ENCODE measurements at places on chromosomes 1 and 21.

DNA sequence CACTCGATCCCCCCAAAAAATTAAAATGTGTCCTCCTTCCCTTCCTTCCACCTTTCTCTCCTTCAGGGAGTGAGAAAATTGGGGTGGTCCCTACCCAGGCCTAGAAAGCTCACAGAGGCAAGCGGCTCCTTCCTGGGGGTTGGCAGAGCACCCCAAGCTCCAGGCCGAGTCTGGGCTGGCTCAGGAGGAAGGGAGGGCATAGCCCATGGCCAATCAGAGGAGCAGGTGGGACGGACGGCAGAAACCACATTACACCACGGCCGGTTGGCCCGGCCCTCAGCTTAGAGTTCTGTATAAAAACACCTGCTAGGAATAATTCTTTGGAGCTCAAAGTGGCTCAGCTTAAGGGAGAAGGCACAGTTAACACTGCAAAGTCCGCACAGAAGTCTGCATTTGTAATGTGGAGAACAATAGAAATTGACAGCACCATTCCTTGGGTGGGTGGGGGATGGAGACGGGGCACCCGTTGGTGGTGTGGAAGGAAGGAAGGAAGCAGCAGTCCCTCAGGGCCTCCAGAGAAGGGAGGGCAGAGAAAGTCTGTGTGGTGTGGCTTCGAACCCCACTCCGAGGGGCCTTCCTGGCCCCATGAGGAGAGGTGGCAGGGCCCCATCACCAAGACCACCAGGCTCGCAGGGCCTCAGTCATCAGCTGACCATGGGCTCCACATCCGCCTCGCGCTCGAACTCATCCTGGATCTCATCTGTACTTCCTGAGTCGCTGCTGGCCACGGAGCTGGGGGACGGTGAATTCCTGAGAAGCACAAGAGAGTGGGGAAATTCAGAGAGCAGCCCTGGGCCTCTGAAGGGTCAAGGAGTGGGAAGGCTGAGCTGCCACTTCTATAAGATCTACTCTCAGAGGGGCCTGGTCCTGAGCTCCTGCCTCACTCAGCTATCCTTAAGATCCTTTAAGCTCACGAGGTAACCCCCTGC lies 5.8 kb upstream of the ALDH4A1 start:
- DNase-seq = no peak

DNA sequence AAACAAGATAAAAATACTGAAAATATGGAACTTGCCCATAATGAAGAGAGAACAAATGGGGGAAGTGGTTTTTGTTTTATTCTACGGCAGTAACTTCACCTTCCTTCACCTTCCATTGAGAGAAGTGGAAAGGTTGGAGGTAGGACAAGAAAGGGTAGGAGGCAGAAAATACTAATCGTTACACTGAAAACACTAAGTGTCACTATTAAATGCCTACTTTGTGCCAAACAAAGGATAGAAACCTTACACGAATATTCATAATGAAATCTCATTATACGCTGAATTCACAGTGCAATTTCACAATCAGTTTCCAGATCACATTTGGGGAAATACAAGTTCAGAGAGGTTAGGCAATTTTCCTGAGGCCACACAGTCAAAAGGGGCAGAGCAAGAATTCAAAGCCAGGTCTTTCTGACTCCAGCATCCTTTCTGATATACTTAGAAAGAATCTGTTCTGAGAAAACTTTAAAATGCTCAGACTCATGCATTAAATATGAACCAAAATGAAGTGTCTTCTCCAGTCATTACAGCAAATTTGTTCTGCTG lies 3.0 kb downstream of the TIAM1 start:
- DNase-seq = no peak

DNA sequence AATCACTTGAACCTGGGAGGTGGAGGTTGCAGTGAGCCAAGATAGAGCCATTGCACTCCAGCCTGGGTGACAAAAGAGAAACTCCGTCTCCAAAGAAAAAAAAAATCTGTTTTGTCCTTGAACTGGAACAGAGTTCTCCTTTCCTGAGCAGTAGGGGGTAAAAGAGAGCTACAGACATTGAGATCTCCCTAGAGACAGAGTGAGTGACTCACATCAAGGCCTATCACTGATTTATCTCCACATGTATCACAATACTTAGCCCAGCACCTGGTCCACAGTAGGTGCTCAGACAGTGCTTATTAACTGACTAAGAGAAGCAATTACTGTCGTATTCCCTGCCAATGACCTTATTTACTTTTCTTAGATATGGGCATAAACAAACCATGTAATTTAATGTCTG lies 354.1 kb upstream of the C1orf87 start:
- no peak for DNase-seq

DNA sequence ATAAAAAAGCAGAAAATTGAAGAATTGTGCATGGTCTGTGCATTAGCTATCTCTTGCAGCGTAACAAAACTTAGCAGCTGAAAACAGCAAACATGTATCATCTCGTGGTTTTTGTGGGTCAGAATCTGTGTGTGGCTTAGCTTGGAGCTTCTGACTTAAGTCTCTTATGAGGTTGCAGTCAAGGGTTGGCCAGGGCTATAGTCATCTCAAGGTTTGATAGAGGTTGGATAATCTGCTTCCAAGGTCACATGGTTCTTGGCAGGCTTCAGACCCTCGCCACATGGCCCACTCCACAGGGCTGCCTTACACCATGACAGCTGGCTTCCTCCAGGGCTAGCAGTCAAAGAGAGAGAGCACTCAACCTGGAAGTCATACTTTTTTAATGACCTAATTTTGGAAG lies 35.9 kb downstream of the CNST start:
- DNase-seq = no peak

DNA sequence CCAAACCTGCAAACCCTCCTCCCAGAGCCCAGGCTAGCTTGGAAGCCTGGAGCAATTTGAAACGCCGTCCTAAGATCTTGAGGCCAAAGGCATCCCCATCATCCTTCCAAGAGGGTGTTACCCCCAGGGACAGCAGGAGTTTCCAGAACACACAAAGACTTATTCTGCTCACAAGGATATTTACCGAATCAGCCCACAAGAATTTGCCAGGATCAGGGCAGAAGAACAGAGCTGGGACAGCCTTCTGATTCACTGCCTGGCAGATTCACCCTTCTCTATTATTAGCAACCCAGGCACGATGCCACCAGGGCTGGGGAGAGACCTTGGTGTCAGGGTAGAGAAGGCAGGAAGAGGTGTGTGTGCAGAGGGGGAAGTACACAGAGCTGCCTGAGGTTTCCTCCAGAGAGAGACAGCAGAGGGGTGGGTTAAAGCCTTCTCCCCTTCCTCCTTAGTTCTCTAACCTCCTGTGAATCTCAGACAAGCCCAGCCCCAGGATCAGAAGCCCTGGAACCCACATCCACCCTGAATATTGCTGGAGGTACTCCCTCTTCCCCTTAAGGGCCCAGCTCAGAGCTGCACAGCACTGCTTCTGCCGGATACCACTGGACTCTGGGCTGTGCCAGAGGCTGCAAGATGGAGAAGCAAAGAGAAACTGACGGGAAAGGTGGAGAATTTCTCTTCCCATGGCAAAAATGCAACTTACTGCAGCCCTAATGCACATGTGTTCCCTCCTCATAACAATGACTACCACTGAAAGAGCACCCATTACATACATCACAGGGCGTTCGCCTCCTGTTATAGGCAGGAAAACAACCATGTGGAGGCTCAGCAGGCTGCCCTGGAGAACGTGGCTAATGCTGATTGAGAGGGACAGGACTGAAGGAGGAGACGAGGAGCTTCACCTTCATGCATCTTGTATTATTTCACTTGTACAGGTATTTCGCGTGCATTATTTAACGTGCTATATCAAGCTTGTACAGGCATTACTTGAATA lies 61.8 kb downstream of the ITPKB start:
- DNase-seq = no peak

DNA sequence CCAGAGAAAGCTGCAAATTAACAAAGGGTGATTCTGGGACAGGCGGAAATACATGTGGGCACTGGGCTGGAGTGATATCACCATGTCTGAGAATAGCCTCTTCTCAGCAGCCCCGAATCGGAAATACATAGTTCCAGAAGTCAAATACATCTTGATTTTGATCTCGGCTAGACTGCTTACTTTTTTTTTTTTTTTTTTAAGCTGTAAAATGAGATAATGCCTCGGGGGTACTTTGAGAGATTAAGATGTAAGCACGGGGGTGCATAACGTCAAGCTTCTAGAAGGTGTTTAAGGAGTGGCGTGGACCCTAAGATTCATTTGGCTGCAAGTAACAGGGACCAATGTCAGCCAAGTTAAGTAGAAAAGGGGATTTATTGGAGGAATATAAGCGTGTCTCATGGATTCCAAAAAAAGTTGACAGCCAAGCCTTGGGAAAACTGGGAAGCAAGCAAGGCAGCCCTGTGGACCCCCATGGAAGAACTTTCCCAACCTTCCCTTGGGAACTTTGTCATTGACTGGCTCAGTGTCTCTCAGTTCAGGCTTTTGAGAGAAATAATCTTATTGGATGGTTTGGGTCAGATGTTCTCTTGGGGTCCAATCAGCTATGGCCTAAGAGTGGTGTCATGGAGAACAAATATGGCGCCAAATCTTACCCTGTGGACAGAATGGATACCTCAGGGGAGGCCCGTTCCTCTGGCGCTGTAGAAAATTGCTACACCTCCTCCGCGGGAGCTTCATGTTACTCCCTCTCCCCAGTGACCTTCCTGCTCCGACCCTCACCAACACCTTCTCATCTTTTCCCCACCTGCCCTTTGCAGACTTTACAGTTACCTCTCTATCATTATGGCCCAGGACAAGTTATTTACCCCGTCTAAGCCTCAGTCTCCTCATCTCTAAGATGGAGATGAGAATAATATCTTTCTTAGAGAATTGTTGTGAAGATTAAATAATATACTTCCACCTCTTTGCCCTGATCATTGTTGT lies 186.6 kb downstream of the KAZN start:
- no peak for DNase-seq

DNA sequence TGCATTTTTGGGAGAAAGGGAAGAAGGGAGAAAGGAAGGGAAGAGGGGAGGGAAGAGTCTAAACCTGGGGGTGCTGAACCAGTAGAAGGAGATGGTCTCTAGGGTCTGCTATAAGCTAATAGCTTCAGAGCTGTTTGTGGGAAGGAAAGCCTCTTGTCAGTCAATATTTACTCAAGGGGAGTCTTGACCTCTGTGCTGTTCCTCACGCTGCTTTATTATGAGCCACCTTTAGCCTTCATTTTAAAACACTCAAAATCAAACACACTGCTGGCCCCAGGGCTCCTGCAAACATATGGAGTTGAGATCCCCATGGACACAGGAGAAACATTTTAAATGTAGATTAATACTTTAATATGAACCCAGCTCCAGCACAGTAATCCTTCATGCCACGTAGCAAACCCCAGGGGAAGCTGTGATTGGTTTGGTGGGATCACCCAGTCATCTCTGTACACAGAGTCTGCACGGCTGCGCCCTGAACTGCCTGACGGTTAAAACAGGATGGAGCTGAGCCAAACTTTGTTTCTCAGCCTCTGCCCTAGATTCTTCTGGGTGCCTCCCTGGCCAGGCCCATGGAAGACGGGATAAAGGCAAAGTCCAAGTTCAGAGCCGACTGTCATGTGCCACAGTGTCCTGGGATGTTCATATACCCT lies 40.2 kb upstream of the VWA5B1 start:
- no peak for DNase-seq

DNA sequence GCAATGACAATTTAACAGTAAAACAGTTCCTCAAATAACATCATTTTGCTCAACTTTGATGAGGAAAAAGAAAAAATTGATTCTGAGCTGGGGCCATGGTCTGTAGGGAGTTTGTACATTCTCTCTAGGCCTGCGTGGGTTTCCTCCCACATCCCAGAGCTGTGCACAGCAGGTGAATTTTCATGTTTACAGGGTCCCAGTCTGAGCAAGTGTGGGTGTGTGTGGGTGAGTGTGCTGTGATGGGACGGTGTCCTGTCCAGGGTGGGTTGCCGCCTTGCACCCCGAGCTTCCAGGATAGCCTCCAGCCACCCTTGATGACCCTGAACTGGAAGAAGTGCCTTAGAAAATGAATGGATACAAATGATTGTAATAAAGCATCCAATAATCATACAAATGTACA lies 75.6 kb upstream of the BCL10 start:
- no peak for DNase-seq

DNA sequence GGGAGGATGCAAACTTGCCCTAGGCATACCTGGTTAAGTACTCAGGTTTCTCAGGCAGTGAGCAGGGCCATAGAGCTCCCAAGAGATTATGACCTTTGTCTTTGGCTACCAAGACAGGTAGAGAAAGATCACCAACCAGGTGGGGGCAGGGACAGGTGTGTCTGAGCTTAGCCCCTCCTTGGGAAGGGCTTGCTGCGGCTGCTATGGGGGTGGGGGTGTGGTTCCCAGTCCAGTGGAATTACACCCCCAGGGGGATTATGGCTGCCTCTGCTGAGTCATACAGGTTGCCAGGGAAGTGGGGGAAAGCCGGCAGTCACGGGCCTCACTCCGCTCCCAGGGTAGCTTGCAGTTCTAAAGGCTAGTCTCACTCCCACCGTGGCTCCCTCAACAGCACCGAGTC lies 65.2 kb upstream of the FAM163A start:
- DNase-seq = no peak

DNA sequence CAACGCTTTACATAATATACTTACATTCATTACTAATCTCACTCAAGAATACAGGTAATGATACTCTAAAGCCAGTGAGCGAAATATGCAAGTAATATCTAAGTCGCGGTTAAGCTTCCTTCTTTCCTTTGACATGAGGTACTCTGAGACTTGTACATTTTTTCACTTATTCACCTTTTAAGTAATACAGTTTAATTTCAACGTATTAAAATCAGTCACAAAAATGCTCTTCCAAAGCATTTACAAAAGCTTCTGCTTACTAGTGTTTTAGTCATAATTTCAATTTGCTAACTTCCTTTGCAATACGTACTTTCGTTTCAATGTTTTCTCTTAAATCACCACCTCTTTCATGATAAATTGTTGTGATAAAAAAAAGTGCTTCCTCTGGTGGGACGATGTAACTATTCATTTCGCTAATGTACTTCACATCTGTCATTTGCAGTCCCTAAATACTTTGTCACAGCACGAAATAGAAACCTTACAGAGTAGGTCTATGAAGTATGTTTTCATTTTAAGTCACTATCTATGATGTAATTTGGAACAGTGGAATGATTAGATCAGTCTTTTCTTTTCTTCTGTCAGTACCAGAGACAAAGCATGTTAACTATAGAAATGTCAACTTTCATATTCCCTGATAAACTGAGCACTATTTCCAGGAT lies 34.0 kb upstream of the ADGRL4 start:
- DNase-seq = no peak

DNA sequence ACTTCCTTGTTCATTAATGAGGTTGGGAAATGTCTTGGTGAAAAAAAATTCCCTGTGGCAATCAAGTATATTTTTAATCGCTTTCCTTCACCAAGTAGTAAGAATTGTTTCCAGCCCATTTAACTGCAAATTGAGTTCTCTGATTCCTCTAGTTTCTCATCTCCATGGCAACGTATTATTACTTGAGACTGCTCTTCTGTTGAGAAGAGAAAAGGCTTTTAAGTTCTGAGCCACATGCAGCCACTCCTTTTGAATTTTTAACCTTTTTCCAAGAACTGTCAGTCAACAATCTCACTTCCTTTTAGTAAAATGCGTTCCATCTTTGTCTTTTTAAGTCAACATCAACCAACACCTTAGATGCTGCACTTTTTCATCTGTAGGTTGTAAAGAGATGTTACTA lies 75.7 kb upstream of the KIAA1614 start:
- no peak for DNase-seq
